ENCODE measurements at places on chromosomes 1 and 21.

GRCh38 chr21:35406635-35407034 is 357.5 kb upstream of the RUNX1 start:
- no peak for DNase-seq

DNA sequence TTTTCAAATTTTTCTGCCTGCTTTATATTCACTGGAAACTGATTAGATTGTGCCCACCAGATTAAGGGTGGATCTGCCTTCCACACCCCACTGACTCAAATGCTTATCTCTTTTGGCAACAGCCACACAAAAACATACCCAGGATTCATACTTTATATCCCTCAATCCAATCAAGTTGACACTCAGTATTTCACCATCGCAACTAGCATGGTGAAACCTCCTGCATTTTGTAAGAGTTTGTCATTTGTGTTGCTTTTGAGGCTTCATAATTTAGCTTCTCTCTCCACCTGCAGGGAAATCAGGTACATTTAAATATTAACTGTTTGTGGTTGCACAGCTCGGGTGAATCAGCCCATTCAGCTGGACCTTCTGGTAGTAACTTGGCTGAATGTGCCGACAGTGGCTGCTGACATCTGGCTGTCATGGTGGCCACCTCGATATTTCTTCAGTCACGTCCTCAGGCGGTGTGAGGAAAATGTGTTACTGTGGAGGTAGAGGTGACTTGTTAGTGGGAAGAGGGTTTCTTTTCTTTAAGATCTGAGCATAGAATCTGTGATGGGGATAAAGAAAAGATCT is 224.0 kb downstream of the PTBP2 start:
- DNase-seq: no peak

- DNase-seq: no peak
These were observed 315.5 kb downstream of the TGFB2 start for GRCh38 chr1:218660678-218661053.

DNA sequence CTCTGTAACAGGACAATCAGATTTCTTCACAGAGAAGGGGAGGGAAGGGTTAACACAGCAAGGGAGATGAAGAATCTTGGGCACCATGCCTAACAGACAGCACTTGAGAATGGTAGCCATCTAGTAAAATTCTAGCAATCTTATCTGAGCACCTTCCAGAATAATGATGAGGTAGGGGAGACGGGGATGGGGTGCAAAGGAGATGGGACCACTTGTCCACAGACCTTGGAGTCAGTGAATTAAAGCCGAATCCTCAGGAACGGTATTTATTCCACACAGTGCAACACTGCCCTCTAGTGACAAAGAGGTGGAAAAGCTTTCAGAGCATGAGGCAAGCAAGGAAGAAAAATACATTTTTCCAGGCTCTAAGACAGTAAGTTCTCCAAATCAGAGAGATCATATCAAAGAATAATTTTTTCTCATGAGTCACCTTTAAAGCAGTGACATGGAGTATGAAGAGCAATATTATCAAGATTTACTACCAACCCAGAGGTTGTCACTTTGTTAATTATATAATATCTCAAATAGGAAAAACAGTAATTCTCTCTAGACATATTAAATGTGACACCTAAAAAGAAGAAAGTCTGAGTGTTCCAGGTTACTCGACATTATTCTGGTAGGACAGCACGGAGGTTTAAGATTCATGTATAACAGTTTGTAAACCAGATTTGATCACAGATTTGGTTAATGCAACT is 43.3 kb upstream of the LPAR3 start:
- no peak for DNase-seq

DNA sequence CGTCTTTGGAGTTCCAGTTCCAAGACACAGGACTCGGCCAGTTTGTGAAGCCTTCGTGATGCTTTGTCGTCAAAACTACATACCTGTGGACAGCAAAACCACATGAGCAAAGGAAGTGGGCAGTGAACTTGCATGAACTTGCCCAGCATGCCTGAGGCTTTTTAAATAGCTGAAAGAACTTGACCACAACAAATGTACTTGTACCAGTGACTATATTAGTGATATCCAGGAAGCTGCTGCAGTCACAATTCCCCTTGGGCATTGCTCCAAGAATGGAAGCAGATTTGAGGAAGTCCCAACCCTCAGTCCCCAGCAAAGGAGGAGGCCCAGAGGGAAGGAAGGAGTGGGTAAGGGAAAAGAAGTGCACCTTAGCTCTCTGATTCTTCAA is 2.6 kb downstream of the FUCA1 start:
- DNase-seq: no peak

- no peak for DNase-seq
These were observed 5.5 kb downstream of the MRPS6 start for GRCh38 chr21:34078915-34079314.

DNA sequence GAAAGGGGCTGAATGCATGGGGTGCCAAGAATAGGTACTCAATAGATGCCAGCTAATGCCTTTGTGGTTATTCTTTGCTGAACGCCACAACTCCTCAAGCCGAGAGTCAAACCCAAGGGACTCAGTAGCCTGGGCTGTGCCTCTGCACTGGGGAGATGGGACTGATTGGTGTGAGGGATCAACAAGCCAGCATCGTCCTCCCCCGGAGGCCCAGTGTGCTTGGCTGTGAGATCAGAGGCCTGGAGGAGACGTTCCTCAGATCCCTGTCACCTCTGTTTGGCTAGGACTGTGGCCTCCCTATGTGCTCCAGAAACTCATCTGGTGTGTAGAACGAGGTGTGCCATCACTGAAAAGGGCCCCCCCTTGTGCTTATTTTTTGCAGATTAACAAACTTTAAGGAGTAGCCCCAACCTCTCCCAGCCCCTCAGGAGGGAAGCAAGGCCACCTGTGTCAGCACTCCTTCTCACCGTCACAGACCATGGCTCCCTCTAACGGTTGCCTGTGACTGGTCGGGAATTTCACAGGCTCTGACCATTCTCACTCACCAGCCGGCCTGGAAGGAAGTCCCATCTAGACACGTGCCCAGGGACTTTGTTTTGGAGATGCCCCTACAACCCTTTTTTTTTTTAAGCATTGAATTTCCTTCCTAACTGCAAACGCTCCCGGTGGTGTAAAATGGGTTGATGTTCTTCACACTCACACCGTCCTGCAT is 194.0 kb upstream of the VAMP3 start:
- no peak for DNase-seq

DNA sequence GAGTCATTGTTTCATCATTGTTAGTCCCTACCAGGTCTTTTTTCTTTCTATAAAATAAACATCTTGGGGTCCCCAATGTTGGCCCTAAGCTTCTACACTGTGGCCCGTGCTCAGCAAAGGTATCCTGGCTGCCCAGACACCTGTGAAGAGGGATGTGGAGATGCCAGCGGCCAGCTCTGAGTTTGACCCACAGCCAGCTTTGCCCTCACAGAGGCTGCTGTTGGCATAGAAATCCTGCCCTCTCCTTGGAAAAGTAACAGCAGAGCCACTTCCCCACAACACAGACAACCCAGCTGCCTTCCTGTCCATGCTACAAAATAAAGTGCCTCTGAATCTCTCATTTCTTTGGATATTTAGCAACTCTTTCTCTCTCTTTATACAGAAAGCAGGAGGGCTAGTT is 6.0 kb downstream of the TRIM62 start:
- no peak for DNase-seq

GRCh38 chr1:58979086-58979485 is 195.2 kb upstream of the JUN start:
- DNase-seq: no peak

DNA sequence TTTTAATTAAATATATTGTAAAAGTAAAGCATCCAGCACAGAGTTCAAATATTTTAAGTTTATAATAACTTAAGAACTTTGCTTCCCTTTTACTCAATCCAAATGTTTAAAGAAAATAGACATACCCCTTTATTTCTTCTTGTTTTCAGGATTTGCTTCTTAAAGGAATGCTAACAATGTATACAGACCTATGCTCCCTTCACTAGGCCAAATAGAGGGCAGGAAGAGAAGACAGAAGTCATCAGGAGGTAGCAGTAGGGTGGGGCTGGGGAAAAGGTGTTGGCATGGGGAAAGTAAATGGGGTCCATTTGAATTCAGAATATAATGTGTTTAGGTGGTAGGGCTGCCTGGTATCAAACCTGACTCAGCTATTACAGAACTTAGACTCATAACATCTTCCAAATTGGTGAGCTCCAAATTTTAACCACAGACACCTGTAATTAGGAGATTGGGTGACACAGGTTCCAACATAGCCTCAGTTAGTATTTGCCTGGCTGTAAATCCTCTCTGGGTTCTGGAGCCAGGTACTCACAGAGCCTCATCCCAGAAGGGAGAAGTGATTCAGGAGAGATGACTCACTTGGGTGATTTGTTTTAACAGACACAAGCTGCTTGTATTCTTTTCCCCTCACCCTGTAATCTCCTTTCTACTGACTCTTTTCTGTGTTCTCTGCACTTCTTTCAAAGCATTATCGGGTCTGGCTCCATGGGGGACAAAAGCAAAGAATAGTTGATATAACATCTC is 60.1 kb upstream of the DUSP10 start:
- DNase-seq: no peak

DNA sequence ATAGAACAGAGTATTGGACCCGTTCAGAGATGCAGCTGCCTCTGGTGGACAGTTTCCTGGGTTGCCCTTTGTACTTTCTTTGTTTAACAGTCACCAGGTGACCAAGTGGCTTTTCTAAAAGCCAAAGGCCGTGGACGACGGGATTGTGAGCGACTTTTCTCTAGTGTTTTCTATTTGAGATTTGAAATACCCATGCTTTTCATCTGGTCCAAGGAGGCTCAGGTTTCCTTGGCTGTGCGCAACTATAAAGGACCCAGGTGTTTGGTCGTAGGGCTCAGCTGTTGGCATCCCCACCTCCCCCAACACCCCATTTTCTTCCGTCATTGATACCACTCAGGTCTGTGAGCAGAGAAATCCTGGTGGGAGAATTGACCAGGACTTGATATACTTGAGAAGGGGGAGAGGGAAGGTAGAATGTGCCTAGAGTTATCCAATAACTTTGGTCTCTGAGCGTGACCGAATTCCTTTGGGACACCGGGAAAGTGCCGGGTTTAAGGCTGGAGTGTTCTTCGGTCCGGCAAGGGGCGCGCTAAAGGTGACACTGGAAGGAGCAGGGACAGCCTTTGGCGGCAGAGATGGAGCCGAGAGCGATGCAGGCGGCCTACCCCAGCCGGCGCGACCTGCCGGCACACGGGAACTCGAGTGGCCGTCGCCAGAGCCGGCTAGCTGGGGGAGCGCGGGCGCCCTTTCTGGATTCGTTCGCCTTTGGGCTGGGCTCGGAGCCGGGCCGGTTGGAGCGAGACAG is 83.4 kb upstream of the BMP8A start:
- DNase-seq: no peak

All from D721Med (cell line).